T-helper 9 cell (primary cell): ENCODE measurements at places on chromosomes 6 and 20.

DNA sequence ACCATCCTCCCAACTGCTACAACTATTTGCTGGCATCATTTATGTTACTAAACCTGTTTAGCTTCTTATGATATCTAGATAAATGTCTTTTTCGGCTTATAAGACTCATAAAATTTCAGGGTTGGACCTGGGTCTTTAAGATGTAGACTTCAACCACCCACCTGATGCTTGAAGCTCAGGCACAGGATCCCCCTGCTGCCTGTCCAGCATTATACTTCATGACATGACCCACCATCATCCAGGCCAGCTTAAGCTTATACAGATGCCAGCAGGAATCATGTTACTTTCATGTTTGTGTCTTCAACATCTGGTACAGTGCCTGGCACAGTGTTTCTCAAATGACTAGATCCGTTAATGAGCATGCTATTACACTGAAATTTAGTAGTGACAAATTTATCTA lies 47.4 kb downstream of the SLC17A5 start:
- no peak for DNase-seq

GRCh38 chr20:9565910-9566550 lies 51.6 kb downstream of the LAMP5 start:
- no peak for DNase-seq

- peak; percentile 81 for DNase-seq
These were observed 19.7 kb downstream of the SLC17A9 start for GRCh38 chr20:62971950-62972844.

GRCh38 chr6:49732781-49733180 lies 11.4 kb downstream of the CRISP3 start:
- no peak for DNase-seq

DNA sequence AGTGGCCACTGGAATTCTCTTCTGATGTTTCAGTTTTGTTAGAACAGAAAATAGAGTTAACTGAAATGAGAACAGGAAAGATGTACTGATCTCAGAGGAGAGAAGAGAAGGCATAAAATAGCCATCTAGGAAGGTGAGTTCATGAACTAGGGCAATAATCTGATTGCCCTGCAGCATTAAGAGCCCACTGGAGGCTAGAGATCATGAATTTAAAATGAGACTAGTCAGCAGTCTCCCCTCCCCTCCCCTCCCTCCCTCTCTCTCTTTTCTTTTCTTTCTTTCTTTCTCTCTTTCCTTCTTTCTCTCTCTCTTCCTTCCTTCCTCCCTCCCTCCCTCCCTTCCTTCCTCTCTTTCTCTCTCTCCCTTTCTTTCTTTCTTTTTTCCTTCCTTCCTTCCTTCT lies 28.9 kb downstream of the GPRC6A start:
- no peak for DNase-seq

- no peak for DNase-seq
These were observed 2.0 kb upstream of the CST9L start for GRCh38 chr20:23570178-23570760.

DNA sequence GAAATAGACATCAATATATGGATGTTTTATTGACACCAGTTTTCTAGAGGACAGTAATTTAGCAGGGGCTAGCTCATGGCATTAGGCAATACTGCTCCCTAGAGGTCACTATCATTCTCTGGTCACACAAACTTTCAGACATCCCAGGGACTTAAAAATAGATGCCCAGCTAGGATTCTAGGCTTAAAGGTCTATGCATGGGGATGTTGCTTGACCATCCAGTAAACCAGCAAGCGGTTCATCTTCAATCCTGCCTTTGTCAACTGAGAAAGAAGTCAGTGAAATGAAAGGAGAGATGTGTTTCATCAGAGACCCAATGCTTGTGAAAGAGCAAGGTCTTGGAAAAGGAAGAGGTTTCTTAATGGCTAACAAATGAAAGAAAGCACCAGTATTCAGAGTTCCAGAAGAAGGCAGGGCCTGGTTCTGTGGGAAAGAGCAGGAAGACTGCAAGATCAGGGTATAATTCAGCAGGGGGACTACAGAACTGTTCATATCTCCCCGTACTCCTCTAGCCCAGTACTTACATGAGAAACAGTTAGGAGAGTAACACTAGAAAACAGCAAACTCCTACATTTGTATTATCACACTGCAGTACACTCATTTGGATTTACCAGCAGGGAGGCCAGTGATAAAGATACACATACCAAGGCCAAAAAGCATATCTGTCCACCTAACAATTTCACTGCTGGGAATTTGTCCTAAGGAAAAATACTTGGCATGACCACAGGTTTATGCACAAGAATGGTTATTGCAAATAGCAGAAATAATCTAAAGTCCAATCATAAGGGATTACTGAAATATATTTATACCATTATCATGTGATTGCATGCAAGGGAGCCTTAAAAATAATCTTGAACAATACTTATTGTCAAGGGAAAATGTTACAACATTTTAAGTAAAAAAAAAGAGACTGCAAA lies 151.4 kb upstream of the LAMA2 start:
- DNase-seq: no peak
